HL-60 (cell line): ENCODE measurements at places on chromosomes 12 and 14.
A peak's percentile ranks its signal among the peaks of the same experiment; 100 is the strongest.

DNA sequence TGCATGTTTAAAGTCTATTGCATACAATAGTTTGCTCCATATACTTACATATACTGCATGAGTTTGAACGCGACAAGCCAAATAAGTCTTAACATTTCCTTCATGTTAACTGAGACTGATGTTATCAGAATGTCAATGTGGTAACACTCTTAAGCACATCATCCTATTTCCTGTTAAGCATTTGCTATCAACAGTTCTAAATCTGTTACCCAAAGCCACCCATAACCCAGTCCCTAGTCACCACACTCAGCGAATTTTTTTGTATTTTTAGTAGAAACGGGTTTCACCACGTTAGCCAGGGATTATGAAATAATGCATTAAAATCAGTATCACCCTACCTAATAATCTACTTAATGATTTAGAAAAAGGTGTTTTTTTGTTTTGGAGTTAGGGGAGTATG lies 39.4 kb downstream of the HNRNPC start:
- no peak for DNase-seq

DNA sequence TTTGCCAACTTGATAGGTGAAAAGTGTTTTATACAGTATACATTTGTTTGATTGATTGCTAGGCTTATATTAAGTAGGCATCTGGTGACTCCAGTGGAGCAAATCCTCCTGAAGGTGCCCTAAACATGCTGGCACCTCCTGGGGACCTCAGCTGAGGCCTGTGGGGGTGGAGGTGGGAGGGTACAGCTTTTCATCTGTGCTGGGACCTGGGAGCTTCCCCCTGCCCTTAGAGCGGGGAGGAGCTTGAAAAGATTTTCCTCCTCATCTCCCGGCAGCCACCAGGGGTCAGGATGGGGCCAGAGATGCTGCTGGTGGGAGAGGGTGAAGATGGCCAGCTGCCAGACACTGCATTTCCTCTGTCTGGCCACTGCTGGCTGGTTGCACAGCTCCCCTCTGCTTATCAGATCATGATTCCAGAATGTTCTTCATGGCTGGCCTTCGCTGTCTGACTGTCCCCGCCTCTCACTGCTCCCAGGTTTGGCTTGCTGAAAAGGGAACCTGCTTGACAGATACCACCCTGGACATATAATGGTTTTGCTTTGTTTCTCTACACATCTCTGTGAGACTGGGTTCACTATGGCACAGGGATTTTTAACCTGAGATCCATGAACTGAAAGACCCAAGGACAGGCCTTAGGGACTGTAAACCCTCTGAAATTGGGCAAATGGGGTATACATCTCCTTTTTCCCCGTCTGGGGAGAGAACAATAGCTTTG lies 10.5 kb upstream of the JPH4 start:
- DNase-seq: peak; percentile 86

DNA sequence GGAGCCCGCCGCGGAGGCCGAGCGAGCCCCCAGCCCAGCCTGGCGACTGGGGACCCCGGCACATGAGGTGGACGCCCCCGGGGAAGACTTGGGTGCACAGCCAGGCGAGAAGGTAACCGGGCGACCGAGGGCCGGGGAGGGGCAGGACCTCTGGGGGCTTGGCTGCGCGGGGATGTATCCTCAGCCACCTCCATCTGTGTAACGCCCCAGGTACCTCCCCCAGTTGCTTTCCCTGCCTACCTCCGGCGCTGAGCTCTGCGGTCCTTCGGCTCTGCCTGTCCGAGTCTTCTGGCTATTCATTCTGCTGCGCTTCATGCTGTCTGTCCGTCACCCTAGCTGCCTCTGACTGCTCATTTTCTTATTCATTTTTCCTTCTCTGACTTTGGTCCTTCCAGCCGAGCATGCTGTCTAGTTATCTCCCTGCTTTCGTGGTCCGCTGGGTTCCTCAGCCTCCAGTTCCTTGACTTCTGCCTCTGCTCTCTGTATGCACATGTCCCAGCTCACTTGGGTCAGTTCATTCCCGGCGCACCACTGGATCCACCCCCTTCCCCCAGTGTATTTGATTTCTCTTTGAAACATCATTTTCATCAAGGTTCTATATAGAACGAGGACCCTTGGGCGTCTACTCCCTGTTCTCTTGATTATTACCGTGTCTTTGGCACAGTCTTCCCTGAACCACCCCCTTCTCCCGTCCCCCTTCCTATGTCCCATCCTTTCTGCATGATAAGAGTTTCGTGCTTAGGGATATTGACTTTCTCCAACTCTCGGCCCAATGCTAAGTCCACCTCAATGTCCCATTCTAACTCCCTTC lies 612 bp downstream of the PHC1 start:
- DNase-seq: peak; percentile 2

GRCh38 chr14:26636561-26636960 lies 38.7 kb upstream of the NOVA1 start:
- DNase-seq: no peak

DNA sequence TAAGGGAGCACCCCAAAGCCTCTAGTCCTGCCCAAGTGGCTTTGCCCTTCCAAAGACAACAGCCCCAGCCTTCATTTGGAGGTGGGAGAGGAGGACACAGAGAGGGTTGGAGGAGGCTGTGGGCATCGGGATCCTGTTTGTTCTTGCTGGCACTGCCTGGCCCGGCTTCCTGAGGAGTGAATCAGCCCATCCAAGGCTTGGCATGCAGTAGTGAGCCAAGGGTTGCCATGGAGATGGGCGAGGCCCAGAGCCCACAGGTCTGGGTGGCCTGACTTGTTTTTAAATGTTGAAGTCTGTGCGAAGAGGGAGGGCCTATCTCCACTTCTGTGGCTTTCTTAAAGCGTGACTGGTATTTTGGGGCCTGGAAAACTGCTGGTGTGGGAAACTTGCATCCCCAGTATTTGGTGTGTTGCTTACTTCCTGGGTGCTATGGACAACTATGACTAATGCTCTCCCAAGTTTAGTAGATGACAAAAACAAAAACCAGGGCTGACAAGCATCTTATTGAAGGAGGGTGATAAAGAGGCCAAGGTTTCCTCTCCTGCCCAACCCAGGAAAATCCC lies 15.8 kb downstream of the CD9 start:
- DNase-seq: no peak

- no peak for DNase-seq
Observed at GRCh38 chr14:71374989-71375388, 467.7 kb downstream of the PCNX1 start.

DNA sequence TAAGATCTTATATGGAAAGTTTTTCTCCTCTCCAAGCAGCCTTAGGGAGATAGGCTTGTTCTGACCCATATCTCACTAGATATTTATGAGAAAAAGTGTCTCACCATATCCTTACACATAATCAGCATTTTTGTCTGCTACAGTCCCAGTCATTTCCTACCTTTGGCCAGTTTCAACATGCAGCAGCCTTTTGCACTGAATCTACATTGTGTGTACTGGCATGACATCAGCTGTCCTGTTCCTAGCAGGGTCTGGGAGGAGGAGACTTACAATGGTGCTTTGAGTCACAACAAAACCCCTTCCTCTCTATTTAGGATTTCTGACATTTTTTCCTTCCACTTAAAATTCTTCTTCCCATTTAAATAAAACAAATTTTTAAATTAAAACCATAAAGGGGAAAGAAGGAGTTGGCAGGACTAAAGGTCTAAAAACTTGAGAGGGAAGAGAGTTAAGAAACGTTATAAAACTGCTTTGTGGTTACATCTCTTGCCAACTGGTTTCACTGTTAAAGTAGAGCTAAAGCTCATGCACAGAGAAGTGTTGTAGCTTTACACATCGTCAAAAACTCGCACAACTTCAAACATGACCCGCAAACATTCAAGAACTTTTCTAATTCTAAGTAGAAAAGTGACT lies 53.3 kb upstream of the CERS5 start:
- DNase-seq: peak; percentile 66

DNA sequence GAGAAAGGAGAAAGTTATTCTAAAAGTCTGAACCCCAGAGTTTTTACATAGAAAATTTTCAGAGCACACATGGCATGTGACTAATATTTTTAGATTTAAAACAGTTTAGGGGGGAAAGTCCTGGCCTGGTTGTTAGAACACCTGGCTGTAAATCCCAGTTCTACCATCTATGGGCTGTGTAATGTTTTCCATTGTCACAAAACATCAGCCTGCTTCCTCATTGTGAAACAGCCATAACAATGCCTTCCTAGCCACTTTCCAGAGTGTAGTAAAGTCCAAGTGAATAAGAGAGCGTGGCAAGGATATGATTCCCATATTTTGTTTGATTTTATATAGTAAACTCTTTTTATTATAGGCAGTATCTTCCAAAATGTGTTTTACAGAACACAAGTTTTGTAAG lies 310.0 kb upstream of the DCN start:
- DNase-seq: no peak

DNA sequence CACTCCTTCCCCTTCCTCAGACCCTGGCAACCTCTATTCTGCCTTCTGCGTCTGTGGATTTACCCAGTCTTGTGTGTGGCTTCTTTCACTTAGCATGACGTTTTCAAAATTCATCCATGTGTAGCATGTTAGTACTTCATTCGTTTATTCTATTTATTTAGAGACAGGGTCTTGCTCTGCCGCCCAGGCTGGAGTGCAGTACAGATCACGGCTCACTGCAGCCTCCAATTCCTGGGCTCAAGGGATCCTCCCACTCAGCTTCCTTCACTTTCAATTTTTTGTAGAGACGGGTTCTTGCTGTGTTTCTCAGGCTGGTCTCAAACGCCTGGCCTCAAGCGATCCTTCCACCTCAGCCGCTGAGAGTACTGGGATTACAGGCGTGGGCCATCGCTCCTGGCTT lies 37.0 kb downstream of the B4GALNT3 start:
- DNase-seq: no peak

DNA sequence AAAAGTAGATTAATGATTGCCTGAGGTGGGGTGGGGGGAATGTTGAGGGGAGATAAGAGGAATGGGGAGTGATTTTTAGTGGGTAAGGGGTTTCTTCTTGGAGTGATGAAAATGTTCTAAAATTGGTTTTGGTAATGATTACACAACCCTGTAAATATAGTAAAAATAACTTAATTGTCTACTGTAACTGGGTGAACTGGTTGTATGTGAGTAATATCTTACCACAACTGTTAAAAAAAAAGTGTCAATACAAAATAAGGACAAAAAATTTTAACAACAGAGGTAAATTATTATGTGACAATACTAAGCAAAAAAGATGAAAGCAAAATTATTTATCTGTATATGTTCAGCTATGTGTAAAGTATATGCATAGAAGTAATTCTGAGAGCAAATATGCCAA lies 86.3 kb upstream of the RASSF8 start:
- no peak for DNase-seq

GRCh38 chr12:113929312-113929989 lies 36.7 kb downstream of the RBM19 start:
- no peak for DNase-seq

GRCh38 chr12:124321556-124322270 lies 26.8 kb downstream of the RFLNA start:
- DNase-seq: no peak

DNA sequence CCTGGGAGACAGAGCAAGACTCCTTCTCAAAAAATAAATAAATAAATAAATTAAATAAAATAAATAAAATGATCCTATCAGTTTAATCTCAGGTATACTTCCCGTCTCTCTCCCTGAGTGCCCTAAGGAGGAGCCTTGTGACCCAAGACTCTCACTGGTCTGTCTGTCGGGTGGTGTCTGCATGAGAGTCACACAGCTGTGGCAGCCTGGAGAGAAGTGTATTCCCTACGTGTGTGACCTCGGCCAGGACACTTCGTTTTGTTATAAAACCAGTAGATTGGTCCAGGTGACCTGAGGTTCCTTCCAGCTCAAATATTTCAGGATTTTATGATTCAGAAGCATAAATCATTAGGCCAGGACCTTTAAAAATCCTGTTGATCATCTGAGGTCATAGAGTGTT lies 4.8 kb downstream of the SYNE3 start:
- no peak for DNase-seq

DNA sequence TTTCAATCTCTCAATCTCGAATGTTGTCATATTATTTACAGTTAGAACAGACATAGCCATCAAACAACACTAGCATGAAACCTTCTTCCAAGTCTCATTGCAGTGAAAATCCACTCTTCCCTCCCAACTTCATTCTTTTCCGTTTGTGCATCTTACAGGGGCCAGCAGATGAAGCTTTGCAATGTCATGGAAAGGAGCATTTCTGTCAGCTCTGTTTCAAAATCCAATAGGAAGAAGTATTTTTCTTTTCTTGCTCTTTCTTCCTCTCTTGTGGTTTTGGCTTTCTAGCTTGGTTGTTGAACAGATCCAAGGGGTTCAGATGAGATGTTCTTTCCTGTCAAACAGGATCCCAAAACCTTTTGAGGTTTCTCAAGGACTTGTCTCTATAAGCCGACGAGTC lies 416.6 kb downstream of the AEBP2 start:
- DNase-seq: no peak

DNA sequence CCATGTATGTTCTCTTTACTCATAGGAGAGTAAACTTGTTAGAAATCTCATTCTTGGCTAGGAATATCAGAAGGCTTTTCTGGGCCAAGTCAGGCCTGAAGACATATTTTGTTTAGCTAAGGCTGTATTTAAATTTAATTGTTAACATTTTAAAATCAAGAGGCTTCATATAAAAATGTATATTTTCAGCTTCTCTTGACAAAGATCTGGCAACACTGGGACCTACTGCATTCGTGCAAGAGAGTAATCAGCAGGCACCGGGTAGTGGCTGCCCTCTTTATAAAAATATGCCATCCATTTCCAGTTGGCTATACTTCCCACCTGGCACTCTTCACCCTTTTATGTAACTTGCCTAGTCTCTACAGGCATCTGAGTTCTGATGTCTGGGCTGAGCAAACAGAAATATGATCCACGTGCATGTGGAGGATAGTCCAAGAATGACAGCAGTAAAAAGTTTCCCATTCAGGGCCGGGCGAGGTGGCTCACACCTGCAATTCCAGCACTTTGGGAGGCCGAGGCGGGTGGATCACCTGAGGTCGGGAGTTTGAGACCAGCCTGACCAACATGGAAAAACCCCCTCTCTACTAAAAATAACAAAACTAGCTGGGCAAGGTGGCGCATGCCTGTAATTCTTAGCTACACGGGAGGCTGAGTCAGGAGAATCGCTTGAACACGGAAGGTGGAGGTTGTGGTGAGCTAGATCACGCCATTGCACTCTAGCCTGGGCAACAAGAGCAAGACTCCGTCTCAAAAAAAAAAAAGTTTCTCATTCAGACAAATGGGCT lies 2.0 kb upstream of the SOS2 start:
- DNase-seq: no peak

GRCh38 chr14:32370714-32371113 lies 41.6 kb downstream of the AKAP6 start:
- DNase-seq: no peak

- DNase-seq: no peak
Observed at GRCh38 chr12:132239392-132239791, 90.0 kb downstream of the GALNT9 start.
